ENCODE measurements at places on chromosomes 6 and 20. TPM values are rescaled to one million over a fixed set of nuclear protein-coding genes. Genes with fewer than 3 reads are reported as not detected.

- DNase-seq, result no peak
Observed at GRCh38 chr6:119738425-119738824, 388.9 kb upstream of the MAN1A1 start.

- DNase-seq, result peak; percentile 87
Observed at GRCh38 chr6:3748208-3749066, 3.1 kb downstream of the PXDC1 start.

GRCh38 chr20:18588574-18588933 lies 700 bp downstream of the DTD1 start:
- DNase-seq, result peak; percentile 50

- no peak for DNase-seq
Observed at GRCh38 chr6:134324141-134324540, 6.2 kb upstream of the SGK1 start.

- DNase-seq, result no peak
Observed at GRCh38 chr6:122620902-122621301, 10.7 kb downstream of the PKIB start.

DNA sequence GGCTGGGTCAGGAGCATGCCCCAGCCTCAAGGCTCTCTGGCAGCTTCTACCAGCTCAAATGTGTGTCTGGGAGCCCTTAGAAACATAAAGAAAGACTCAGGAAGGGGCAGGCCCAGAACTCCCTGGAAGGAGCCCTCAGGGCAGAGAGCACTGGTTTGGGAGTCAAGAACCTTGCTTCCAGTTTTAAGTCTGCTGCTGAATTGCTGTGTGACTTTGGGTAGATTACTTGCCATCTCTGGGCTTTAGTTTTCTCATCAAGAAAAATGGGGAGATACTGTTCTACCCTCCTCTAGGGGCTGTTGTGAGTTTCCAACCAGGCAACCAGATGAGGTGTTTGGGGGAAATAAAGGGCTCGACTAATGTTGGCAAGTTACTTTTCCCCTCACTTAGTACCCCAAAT lies 8.8 kb downstream of the GDAP1L1 start:
- no peak for DNase-seq

DNA sequence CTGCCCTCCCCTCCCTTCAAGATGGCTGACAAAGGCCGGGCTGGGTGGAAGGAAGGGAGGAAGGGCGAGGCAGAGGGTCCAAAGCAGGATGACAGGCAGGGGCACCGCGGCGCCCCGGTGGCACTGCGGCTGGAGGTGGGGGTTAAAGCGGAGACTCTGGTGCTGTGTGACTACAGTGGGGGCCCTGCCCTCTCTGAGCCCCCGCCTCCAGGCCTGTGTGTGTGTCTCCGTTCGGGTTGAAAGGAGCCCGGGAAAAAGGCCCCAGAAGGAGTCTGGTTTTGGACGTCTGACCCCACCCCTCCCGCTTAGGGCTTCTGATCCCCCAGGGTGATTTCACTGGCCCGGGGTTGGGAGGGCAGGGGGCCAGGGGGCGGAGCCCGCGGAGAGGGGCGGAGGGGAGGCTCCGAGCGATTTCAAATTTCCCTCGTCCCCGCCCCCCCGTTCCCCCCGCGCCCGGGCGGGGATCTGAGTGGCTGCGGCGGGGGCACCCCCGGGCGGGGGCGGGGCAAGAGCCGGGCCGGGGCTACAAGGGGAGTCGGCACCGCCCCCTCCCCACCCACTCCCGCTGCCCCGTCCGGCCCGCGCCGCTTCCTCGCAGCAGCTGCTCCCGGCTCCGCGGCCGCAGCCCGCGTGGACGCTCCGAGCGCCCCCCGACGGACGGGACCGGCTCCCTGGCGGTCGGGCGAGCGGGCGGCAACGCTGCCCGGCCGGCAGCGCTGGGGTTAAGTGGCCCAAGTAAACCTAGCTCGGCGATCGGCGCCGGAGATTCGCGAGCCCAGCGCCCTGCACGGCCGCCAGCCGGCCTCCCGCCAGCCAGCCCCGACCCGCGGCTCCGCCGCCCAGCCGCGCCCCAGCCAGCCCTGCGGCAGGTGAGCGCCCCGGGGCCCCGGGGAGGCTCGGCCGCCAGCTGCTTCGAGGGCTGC lies at the start of gene DNMT3B:
Gene DNMT3B, plus strand, starts transcription at position 555 of the 923 bp plus-strand sequence. CDS start 17,939 bp downstream, outside the sequence.
- peak; percentile 99 for DNase-seq

DNA sequence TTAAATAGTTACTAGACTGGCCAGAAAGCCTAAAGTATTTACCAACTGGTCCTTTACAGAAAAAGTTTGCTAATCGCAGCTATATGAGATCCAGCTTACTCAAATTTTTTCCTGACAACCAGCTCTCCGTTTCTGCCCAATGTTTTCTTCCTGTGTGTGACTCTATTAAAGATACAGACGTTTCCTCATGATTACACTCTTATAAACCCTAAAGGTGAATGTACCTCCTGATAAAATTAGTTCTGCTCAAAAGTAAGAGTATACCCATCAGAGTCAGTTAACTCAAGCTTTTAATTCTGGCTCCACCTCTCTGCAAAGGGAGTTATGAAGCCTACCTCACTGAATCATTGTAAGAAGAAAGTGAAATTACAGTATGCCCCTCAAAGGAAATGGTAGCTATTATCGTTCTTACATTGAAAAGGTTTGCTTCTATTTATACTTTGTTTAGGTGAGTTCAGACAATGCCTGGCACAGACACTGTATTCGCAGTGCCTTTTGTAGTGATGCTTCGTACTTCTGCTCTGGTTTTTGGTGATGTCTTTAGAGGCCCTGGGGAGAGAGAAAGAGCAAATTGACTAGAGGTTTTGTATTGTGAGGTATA lies 10.2 kb upstream of the MROH8 start:
- no peak for DNase-seq

- DNase-seq, result no peak
Observed at GRCh38 chr20:45779011-45779915, 12.4 kb downstream of the WFDC3 start.

GRCh38 chr6:138645976-138646640 lies 127.5 kb upstream of the CCDC28A start:
- no peak for DNase-seq

DNA sequence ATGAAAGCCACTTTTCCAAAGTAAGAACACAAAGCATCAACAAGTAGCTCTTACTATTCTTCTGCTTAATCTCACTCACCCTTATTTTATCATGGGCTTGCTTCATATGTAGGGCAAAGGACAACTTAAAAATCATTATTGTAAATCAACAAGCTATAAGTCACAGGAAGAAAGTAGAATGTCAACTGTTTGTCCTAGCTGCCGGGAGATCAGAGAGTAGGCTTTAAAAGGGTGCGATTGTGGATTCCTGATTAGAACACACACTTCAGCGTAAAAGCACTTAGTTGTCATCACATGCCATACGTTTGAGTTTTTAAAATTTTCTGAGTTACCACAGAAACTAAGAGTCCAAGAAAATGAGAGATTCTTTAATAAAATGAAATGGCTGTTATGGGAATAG lies 44.4 kb upstream of the NHSL1 start:
- DNase-seq, result no peak

DNA sequence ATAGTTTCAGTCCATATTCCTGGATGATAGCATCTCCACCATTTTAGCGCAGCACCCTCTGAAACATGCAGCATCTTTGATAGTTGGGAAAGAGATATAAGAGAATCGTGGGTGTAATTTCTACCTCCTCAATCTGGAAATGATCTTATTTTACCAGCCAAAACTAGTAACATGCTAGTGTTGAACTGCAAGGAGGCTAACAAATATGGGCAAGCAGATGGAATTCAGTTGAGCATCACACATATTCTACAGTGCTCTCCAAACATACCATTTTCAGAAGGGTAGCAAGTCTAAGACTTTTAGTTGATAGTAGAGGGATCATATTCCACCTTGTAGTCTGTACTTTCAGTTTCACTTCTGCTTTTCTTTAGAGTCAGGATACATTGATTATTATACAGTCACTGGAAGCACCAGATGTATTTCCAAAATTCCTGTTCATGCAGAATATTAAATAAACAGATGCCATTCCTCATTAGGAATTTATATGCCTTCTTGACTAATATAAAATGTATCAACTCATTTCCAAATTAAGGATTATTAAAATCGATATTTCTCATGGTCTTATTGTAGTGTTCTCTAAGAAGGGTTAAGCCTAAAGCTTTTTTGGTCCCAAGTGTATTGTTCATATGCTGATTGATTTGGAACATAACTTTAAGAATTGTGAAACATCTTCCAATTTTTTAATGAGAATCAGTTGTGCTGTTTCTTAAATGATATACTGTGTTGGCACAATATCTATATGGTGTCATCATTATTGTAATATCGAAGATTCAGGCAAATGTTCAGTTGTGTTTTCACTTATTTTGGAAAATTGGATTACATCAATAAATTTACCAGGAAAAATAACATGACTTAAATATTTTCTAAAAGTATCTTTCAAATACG lies 362.0 kb downstream of the CENPW start:
- DNase-seq, result no peak

- peak; percentile 59 for DNase-seq
Observed at GRCh38 chr20:62141397-62142251, 1.6 kb downstream of the PSMA7 start.

GRCh38 chr6:109073344-109074132 lies 21.1 kb downstream of the SESN1 start:
- DNase-seq, result peak; percentile 86

- no peak for DNase-seq
Observed at GRCh38 chr20:49987015-49987867, 4.5 kb downstream of the SNAI1 start.

DNA sequence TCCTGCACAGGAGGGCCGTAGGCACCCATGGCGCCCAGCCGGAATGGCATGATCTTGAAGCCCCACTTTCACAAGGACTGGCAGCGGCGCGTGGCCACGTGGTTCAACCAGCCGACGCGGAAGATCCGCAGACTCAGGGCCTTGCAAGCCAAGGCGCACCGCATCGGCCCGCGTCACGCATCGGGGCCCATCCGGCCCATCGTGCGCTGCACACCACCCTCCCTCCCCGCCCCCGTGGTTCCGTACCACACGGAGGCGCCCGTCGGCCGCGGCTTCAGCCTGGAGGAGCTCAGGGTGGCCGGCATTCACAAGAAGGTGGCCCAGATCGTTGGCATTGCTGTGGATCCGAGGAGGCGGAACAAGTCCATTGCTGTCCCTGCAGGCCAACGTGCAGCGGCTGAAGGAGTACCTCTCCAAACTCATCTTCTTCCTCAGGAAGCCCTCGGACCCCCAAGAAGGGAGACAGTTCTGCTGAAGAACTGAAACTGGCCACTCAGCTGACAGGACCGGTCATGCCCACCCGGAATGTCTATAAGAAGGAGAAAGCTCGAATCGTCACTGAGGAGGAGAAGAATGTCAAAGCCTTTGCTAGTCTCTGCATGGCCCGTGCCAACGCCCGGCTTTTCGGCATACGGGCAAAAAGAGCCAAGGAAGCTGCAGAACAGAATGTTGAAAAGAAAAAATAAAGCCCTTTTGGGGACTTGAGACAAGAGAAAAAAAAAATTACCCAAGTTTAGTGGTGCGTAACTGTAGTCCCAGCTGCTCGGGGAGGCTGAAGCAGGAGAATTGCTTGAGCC lies 9.9 kb upstream of the NCOA5 start:
- peak; percentile 76 for DNase-seq

DNA sequence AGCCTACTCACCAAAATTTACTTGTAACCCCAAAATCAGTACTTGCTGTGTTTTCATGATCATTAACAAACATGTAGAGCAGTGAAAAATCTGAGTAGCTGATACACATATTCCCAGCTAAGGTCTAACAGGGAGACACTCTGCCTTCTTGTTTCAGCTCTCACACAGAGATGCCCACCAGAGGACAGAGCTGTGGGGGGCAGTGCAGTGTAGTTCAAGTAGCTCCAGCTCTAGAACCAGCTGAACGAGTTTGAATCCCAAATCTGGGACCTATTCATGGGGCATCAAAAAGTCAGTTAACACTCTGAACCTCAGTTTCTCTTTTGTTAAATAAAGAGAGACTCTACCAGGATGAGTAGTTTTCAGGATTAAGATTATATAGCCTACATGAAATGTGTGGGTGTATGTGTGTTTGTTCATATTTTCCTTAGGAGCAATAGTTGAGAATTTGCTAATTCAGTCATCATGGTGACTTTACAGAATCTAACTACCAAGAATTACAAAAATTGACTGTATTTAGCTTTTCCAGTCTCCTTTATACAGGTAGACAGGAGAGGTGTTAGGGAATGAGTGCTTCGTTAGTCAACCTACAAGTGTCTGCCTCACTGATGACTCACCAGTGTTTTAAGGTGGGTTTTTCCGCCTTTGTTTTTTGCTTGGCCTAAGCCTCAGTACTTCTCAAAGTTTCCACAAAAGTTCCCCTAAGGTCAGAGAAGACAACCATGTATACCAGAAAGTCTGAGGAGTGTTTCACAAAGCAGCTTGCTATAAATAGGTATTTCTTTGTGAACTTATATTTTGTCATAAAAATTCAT lies 164.0 kb upstream of the RUNX2 start:
- no peak for DNase-seq

The FRK gene
- total RNA-seq, result 0.12 TPM

The ULBP2 gene
- total RNA-seq, result 1.1 TPM

The ACTL10 gene
- total RNA-seq, result 1.9 TPM

The SRSF3 gene
- 254 TPM for total RNA-seq

The PTK6 gene
- total RNA-seq, result 0.28 TPM

The LGSN gene
- total RNA-seq, result 0.45 TPM

The MCHR2 gene
- total RNA-seq, result not detected

The PAK5 gene
- 1.1 TPM for total RNA-seq

The SLC17A9 gene
- total RNA-seq, result 24.2 TPM

The NT5E gene
- 1.5 TPM for total RNA-seq

The TULP1 gene
- total RNA-seq, result 1.3 TPM

All from GM23338 (cell line).